ENCODE measurements at places on chromosomes 4 and X.

DNA sequence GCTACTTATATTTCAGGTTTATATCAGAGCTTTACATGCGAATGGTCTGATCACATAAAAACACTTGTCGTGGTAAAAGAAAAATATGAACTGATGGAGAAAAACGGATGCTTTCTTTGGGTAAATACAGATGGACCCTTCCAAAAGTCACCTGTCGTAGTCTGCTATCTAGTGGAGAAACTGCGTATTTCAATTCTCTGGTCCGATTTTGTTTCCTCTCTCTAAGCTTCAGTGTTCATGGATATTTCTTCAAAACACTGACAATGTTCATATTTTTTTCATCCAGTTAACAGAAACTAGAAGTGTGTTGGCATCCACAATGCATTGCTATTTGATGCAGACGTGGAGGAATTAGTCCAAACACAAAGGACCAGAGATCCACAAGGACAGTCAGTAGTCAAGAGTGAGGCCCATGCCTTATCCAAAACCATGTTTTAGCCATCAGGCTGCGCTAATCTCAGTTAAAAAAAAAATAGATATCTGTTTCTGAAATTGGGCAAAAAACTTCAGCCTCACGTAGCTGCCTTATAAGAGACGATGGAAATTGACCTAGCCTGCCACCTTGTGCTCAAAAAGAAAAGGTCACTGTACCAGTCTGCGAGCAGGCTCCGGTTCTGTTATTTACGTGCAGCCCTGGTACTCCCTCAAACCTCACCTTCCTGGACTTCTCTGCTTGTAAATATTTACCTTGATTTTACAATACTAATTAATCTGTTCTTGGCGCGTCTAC is 16.0 kb downstream of the MEPE start:
- DNase-seq, result no peak

DNA sequence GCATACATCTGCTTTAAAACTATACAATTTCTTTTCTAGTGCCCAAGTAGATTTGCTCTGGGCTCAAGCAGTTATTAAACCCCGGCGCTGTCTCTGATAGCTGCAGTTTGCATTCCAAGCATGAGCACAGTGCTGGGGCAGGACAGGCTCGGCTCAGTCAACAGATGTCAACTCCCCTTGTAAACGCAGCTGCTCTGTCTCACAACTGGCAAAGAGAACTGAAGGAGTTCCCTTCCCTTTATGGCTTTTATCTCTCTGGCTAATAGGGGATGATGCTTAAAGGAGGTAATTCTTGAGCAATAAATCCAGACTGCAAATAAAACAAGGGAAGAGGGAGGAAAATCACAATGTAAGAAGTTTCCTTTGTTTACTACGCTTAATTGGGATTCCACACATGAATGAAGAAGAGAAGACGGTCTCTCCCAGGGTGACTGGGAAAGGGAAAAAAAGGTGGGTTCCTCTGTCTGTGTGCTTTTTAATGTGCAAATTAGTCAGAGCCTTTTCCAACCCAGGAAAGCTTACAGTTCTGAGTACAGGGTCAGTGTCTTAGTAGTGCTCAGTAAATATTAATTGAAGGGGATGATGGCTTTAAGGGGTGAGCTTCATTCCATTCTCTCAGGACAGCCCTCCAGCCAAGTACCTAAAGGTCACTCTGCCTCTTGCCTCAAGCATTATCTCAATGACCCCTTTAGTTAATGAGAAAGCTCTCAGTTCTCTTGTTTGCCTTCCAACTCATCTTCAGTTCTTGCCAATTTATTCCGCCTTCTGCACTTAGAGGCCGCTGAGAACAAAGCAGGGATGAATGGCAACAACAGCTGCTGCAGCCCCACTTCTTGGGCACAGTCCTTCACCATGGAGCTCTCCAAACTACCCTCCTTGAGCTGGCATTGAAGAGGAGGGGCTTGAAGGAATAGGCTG is 155.7 kb upstream of the JADE1 start:
- DNase-seq, result no peak

GRCh38 chr4:53932796-53933610 is 131.4 kb downstream of the CHIC2 start:
- no peak for DNase-seq

DNA sequence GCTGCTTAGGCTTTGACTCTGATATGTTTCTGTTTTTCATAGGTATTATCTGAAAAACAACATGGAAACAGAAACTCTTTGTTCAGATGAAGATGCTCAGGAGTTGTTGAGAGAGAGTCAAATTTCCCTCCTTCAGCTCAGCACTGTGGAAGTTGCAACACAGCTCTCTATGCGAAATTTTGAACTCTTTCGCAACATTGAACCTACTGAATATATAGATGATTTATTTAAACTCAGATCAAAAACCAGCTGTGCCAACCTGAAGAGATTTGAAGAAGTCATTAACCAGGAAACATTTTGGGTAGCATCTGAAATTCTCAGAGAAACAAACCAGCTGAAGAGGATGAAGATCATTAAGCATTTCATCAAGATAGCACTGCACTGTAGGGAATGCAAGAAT is 238.6 kb downstream of the RAPGEF2 start:
- DNase-seq, result no peak

DNA sequence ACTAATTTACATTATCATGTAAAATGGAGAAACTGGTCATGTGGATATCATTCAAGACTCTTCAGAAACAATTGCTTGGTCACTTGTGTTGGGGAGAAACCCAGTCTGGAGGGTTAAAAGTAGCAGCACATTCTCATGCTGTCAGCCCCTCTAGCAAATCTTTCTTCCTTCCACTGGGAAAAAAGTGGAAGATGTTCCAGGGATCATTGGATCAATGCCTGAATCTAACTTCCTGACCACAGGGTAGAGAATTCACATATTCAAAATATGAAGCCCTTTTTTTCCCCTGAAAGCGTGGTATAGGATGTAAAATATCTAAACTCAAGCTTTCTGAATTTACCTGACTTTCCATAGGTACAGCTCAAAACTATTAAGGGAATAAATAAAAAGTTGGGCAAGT is 98.0 kb downstream of the CXCL13 start:
- DNase-seq, result no peak

DNA sequence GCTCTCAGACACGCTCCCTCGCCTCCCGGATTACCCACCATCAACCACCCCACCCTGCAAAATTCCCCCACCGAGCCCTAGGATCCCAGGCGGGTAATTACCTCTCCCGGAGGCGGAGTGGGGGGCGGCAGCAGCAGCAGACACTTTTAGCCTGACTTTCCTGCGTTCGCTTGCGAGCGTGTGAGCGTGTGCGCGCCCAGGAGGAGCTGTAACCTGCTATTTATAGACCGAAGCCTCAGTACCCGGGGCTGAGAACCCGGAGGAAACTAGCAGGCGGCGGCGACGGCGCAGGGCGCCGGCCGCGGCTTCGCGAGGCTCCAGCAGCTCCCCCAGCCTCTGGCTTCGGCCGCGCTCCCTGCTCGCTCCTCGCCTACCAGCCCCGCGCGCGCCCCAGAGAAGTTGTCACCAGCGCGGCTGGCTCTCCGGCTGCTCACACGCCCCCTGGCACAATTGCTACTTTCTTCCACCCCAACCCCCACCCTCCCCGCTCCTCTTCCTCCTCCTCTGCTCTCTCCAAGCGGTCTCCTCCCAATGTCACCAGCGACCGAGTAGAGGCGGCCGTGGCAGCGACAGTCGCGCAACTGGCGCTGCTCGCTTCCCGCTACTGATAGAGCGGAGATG is at the start of gene INPP4B:
INPP4B (minus strand) TSS at position 194 of the 621 bp plus-strand sequence.
- no peak for DNase-seq

GRCh38 chr4:119106036-119107000 is 29.3 kb upstream of the MYOZ2 start:
- no peak for DNase-seq

DNA sequence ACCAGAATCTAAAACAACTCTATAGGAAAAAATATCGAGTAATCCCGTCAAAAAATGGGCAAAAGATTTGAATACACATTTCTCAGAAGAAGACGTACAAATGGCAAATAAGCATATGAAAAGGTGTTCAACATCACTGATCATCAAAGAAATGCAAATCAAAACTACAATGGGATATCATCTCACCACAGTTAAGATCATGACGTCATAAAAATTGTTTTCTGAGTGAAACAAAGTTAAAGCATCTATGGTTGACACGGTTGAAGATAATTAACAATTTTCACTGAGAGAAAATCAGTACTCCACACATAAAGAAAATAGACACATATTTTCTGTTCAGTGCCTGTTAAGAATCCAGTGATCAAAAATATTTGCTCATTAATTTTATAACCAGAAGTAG is 1010.8 kb upstream of the ADGRL3 start:
- DNase-seq, result no peak

DNA sequence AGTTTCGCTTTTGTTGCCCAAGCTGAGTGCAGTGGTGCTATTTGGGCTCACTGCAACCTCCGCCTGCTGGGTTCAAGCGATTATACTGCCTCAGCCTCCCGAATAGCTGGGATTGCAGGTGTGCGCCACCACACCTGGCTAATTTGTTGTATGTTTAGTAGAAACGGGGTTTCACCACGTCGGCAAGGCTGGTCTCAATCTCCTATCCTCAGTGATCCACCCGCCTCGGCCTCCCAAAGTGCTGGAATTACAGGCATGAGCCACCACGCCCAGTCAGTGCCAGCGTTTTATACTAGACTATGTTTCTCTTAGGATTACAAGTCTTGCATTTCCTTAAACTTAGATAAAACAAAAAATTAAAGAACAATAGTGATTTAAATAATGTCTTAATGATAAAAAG is 13.0 kb downstream of the KLF3 start:
- DNase-seq, result no peak

DNA sequence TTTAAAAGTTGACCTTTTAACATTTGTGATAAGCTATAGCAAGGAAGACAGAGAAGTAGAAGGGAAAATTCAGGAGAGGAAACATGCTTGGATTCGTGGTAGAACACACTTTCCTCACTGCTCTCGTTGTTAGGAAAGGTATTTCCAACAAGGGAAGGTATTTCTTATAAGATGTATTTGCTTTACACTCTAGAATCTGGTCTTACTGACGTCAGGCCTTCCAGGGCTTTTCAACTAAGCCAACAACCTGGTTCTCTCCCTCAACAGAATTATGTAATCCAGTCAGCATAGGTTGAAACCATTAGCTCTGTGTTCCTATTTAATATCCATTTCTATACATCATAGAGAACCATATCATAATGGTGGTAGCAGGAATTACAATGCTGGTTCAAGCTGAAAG is 241.9 kb downstream of the SLC39A8 start:
- DNase-seq, result no peak

DNA sequence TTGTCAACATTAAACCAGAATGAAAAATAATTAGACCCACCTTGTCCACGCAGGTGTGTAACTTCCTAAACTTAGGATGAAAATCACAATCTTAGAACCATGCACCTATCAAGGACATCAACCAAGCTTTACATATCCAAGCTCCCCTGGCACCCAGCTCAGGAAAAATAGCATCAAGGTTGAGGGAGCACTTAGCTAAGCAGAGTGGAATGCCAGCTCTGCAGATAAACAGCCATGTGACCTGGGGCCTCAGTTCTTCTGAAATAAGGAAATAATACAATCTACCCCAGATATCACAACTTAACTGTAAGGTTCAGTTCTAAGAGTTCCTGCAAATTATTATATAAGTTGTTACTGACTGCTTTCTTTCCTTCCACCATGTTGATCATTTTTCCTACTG is 64.7 kb downstream of the DHX15 start:
- DNase-seq, result no peak

- no peak for DNase-seq
Observed at GRCh38 chr4:6172093-6172926, 28.0 kb downstream of the JAKMIP1 start.

GRCh38 chrX:40174001-40174853 is 76.5 kb upstream of the BCOR start:
- DNase-seq, result peak; percentile 55

- peak; percentile 50 for DNase-seq
Observed at GRCh38 chrX:129781134-129781672, 1.5 kb downstream of the SASH3 start.

- DNase-seq, result no peak
Observed at GRCh38 chrX:69120476-69120875, 44.8 kb downstream of the PJA1 start.

- DNase-seq, result no peak
Observed at GRCh38 chrX:153969125-153969903, 2.3 kb downstream of the HCFC1 start.

DNA sequence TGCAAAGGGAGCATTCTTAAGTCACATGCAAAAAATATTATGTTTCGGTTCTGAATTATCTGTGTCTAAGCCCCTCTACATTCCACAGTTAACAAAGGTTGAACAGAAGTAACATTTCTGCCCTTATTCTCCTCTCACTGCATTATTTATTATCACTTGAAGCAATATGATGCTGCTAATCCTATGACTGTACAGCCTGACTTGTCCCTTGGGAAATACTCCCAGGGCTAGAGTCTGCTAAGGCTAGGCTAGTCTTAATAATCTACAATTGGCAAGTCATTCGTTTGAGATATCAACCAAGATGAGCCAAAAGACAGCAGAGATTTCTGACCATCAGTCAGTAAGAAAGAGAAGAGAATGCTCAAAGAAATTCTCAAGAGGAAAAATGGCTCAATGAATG is 226.9 kb upstream of the HCCS start:
- DNase-seq, result no peak

DNA sequence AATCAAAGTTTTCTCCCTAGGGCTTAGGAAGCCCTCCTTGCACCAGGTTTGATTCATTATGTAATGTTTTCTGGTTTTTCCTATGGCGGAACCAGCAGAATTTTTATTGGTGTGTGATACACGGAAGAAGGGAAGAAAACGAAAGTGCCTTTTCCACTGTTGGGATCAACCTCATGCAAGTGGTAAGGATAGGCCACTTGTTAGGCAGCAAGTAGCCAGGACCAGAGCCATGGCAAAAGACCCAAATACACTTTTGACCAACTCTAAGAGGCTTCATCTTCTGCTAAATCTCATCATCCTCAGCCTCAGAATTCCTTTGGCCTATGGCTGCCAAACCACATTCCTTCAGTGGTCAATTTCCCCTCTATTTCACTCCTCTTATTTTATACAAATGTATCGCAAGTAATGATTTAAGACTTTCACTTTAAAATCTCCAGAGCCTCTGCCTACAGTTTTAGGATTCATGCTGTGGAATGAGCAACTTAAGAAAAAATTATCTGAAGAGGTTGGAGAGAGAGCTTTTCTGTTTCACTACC is 21.2 kb downstream of the PPAT start:
- no peak for DNase-seq

- no peak for DNase-seq
Observed at GRCh38 chr4:56215901-56216300, 171.4 kb downstream of the AASDH start.

- DNase-seq, result no peak
Observed at GRCh38 chr4:128358913-128359279, 71.3 kb upstream of the PGRMC2 start.

- DNase-seq, result no peak
Observed at GRCh38 chr4:69689599-69689998, 36.6 kb upstream of the UGT2A1 start.

GRCh38 chr4:78369679-78370078 is 181.9 kb upstream of the ANXA3 start:
- DNase-seq, result no peak

GRCh38 chr4:110950731-110951130 is 327.9 kb upstream of the PITX2 start:
- no peak for DNase-seq

All from stimulated activated CD4-positive, alpha-beta T cell treated with anti-CD3 and anti-CD28 coated beads, TNF-alpha, amount 100 ng/mL, for 1 hour (primary cell).